ENCODE measurements at places on chromosomes 16 and 17.

DNA sequence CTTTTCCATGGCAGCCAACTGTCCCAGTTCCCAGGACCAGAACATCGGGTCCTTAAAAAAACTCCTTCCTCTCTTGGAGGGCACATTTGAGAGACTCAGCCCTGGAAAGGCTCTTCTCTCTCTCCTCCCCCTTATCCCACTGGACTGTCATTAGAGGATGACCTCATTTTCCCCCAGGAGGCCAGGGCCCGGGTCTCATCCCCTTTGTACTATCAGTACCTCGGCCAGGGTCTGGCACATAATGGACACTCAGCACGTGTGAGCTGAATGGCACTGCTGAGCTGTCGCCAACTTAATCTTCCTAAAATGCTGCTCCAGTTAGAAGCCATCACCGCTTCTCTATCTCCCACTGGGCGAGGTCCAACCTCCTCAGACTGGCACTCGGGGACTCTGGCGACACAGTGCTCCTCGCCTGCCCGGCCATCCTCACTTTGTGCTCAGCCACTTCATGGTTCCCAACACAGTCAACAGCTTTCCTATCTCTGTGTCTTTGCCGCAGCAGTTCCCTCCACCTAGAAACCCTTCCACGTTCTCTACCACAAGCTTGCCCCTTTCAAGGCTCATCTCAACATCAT is 3.6 kb upstream of the RHBDL3 start:
- no peak for DNase-seq

- DNase-seq: no peak
These were observed 1130.4 kb downstream of the CDH8 start for GRCh38 chr16:60905811-60906210.

- DNase-seq: no peak
These were observed 13.8 kb downstream of the STXBP4 start for GRCh38 chr17:54982399-54982798.

DNA sequence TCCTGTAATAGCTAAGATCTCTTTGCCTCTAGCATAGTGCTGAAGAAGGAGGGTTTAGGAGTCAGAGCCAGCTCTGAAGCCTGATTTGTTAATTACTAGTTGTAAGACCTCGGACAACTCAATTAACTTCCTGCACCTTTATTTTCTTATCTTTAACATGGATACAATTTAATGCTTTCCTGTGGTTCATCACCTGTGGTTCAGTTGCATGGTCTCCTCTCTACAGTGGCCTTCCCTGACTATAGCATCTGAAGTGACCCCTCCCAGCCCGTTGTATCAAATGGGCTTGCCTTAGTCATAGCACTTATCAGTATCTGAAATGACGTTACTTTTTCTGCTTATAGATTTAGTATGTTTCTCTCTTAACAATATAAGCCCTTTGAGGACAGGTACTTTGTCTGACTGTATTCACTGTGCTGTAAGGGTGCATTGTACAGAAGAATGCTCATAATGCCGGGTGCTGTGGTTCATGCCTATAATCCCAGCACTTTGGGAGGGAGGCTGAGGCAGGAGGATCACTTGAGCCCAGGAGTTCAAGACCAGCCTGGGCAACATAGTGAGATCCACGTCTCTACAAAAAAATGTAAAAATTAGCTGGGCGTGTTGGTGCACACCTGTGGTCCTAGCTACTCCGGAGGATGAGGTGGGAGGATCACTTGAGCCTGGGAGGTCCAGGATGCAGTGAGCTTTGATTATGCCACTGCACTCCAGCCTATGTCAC is 2.6 kb upstream of the NDE1 start:
- DNase-seq: no peak

- no peak for DNase-seq
These were observed 126.0 kb upstream of the CIBAR2 start for GRCh38 chr16:85238233-85238647.

DNA sequence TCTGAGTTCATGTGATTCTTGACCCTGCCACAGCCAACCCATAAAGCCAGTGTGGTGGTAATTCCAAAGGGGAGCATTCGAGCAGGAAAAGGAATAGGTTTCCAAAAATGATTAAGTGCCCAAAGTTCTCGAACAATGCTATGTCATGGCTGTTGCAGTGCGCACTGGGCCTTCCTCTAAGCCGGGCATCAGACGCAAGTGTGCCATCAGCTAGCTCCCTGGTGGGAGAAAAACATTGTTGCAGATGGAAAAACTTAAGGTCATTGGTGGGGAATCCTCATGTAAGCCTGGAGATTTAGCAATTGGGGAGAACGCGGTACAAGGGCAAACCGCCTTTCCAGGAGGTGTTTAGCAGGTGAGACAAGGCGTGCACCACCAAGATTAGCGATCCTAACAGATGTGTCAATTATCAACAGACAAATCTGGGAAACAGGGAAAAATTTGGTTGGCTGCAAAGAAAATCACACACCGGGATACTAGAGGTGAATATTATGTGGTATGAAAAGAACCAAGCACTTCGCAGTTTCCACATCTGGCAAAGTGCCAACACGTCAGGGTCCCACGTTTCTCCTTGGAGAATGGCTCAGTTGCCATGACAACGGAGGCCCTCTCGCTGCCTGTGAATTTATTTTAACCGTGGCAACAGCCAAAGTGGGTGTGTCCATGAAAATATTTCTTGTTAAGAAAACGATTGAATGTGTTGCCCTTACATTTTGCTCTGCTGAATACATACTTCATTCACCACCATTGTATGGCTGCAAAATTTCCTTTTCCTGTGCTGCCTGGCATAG is 118.5 kb upstream of the CACNG5 start:
- no peak for DNase-seq

DNA sequence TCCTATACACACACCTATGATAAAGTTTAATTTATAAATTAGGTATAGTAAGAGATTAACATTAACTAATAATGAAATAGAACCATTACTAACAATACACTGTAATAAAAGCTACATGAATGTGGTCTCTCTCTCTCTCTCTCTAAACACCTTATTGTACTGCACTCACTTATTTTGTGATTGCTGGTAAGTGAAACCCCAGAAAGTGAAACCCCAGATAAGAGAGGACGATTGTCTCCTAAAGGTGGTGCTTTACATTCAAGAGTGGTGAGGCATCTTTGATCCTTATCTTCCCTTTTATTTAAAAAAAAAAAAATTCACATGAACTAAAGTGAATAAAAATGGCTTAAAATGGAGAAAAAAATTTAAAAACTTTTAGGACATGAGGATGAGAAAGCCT is 80.1 kb upstream of the TRAP1 start:
- no peak for DNase-seq

DNA sequence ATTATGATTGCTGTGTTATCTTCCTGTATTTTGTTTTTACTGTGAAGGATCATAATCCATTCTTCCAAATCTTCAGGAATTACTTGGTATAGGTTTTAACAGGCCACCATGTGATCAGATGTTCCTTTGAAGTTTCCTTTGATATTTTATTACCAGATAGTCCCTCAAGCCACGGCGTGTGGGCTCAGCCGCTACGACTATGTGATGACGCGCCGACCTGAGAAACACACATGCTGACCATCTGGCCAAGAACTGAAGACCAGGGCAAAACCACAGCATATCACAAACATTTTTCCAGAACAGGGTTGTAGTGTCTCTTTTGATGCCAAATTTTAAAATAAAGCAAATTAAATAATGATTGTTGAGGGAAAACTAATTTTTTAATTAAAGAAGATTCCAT is 47.3 kb downstream of the ZCCHC14 start:
- DNase-seq: no peak

DNA sequence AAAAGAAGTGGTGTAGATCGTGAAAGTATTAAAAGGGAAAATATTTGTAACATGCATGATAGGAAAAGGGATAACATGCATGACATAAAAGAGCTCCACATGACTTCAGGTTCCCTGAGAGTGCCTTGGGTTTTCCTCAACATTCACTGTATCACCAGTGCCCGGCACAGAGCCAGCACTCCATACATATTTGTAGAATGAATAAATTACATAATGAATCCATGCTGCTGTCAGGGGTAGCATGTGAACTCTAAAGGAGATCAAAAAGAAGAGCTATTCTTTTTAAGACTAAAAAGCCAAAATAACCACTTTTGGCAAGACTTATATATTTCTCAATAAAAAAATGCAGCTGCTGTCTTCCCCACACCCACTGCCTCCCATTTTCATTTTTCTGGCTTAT is 2.7 kb upstream of the ZNF594 start:
- DNase-seq: no peak

GRCh38 chr17:67931227-67931626 is 65.0 kb downstream of the C17orf58 start:
- no peak for DNase-seq

DNA sequence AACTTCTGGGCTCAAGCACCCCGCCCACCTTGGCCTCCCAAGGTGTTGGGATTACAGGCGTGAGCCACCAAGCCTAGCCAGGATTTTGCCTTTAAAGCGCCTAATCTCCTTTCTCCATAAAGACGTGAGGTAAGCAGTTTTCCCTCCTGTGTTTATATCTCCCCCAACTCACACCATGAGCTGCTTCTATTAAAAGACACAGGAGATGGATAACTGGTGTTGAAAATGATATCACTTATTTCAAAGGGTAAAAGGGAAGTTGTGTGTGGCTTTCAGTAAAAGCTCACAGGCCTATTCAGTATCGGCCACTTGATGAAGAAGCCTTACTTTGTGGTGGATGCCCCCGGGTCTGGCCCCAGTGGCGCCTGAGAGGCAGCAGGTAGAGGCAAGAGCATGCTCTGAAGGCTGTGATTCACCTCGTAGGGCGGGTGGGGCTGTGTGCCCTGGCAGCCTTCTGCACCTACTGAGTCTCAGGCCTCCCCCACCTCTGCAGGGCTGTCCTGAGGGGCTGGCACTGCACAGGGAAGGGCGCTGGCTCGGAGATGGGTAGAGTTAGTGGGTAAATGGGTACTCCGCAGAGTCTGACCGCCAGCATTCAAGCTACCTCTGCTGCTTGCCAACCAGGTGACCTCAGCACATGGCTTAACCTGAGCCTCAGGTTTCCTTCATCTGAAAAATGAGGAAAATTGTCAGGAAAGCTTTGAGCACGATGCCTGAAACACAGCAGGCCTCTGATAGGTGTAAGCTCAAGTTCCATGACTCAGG is 146.8 kb downstream of the CLEC16A start:
- no peak for DNase-seq

DNA sequence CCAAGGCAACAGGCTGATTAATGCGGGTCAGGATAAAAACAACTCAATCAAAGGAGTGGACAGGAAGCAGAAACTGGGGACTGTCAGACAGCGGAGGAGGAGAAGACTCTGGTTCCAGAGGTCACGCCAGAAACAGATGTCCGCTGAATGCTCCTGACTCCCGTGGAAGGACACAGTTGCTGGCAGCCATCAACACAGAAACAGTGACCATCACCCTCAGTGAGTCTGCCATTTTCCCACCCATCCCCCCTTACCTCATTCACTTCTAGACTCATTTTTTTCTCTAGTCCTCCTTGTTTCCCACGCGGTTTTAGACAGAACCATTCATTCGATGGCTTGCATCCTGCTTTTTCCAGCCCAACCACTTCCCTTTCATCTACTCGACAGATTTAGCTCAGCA is 40.9 kb downstream of the DHRS7C start:
- DNase-seq: no peak

GRCh38 chr17:72370819-72371218 is 250.0 kb downstream of the SOX9 start:
- DNase-seq: no peak

- DNase-seq: no peak
These were observed 26.9 kb upstream of the CDH15 start for GRCh38 chr16:89144681-89145080.

DNA sequence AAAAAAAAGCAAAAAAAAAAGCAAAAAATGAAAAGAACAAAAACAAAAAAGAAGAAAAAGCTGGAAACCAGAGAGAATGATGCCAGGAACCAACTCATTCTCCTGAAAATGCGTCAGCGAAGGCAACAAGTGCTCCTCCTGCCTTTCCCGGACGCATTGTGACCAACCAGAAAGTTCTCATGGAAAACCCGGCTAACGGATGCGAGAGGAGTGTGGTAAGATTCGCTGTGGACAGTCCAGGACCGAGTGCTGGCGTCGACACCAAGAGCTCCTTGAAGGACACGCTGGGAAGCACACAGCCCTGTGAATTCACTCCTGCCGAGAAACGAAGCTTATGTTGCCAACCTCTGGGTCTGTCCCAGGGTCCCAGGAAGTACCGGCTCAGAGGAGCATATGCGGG is 43.4 kb downstream of the METRNL start:
- DNase-seq: no peak

DNA sequence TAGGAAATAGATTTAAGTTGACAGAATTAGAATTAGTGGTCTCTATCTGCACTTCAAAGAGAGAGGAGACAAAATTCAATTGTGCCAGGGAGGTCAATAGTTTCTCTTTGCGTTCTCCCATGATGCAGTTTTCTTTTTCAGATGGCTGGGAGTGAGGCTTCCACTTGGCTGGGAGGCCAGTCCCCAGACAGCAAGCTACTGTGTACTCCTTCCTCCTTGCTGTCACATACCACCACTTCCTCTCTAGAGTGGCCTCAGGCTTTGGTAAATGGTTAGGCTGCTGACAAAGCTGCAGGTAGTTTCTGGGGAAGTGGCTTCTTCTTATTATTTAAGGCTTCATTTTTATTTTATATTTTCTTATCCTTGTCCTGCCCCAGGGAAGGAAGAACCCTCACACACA is 106.2 kb upstream of the HS3ST4 start:
- no peak for DNase-seq

GRCh38 chr17:2803386-2803785 is 7.1 kb downstream of the RAP1GAP2 start:
- DNase-seq: no peak

DNA sequence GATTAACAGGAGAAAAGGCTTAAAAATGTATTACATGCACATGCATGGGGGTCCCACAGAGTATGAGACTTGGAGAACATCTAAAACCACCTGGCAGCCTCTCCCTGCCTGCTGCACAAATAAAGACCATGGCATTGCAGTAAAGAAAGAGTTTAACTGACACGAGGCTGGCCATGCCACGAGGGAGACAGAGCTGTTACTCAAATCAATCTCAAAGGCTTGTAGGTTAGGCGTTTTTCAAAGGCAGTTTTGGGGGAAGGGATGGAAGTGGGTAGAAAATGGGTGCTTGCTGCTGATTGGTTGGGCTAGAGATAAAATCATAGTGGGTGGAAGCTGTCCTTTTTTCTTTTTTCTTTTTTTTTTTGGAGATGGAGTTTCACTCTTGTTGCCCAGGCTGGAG is 17.3 kb upstream of the PSMD7 start:
- no peak for DNase-seq

GRCh38 chr17:76452127-76452659 is 759 bp downstream of the UBE2O start:
- DNase-seq: no peak

- DNase-seq: no peak
These were observed 118.0 kb upstream of the ZNF469 start for GRCh38 chr16:88264641-88265285.
